ENCODE measurements at places on chromosomes 4 and X.

DNA sequence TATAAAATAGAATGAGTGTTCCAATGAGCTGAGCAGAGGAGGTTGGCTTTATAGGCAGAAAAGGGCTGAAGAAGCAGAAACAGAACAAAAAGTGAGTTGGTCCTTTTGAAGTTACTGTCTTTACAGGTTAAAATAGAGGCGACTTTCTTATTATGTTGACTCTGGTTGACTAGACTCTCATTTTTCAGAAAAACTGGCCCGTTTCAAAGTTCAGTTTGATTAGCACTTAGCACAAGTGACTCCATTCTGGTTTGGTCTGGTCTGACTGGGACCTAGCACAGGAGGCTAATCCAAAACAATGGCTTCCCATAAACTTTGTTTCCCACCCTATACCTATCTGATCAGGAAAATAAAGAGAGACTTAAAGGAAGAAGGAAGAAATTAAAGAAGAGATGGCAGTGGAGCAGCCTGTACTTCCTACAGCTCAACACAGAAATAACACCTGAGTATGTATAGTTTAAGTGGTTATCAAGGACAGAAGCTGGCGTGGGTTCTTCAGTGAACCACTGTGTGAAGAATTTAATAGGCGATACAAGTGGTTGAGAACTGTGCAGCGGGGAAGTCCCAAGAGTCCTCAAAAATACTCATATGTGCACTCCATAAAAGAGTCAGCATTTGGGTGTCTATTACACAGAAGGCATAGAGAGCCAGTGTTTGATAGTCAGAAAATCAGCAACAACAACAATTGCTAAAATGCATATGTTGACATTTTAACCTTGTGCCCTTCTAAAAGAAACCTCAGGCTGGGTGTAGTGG is 554.8 kb upstream of the HTR2C start:
- no peak for DNase-seq

DNA sequence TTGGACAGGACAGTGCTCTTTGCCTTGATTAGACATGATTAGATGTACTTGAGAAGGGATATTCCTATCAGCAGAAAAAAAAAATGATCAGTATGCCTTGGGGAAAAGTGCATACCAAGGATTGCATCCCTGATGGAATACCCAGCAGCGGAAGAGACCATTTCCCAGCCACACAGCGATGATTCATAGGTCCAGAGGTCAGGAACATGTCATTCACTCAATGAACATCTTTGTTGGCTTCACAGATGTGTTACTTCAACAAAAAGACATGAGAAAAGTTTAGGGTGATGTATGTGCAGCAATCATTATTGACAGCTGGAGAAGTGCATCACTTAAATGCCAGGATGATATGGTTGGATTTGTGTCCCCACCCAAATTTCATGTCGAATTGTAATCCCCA is 293.5 kb downstream of the ZNF674 start:
- peak; percentile 54 for DNase-seq

GRCh38 chrX:70043685-70044084 is 6.1 kb downstream of the AWAT2 start:
- no peak for DNase-seq

- DNase-seq: no peak
Measured at GRCh38 chrX:46823481-46823880, 13.4 kb upstream of the RP2 start.

DNA sequence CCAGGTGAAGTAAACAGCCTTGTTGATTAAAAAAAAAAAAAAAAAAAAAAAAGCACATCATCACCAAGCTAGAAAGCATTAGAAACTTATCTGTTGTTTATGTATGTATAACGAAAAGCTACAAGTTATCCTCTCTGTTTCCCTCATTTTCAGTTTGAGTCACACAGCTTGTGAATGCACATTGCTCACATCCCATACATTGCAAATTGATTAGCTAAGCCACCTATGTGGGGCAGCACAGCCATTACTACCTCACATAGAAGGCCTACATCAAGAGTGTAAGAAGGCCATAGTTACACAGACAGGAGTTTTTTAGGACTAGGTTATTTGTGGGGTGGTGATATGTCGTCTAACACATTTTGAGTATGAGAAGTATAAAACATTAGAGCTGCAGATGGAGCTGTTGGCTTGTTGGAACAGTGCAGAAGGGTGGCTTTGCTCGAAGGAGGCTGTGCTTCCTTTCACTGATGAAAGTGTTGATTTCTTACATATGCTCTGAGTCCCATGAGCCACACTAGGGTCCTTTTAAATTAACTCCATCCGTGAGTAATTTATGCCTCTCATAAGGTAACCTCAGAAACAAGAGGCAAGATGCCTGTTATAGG is 431.6 kb downstream of the GABRG1 start:
- no peak for DNase-seq

DNA sequence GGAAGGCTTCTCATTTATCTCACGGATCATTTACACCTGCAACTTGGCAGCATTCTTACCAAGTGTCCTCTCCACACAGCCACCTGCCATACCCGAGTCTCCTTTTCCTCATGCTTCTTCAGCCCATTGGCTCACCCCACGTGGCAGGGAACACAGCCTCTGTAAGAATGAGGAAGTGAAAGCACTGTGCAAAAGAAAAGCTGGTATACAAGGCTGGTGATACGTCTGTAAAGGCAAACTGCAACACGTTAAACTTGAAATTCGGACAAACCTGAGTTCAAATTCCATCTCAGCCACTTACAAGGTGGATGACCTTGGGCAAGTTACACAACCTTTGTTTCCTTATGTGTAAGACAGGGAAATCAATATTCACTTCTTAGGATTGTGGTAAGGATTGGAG is 164.0 kb upstream of the RASGEF1B start:
- DNase-seq: peak; percentile 42

All from epithelial cell of proximal tubule (primary cell).